Activated CD4-positive, alpha-beta T cell treated with anti-CD3 and anti-CD28 coated beads for 4 hours (primary cell): ENCODE measurements at places on chromosomes 4 and X.

GRCh38 chr4:82380344-82380743, 6.6 kb upstream of the HNRNPD start:
- DNase-seq, result no peak

- no peak for DNase-seq
These were observed 1.4 kb downstream of the MID1 start for GRCh38 chrX:10618961-10619360.

DNA sequence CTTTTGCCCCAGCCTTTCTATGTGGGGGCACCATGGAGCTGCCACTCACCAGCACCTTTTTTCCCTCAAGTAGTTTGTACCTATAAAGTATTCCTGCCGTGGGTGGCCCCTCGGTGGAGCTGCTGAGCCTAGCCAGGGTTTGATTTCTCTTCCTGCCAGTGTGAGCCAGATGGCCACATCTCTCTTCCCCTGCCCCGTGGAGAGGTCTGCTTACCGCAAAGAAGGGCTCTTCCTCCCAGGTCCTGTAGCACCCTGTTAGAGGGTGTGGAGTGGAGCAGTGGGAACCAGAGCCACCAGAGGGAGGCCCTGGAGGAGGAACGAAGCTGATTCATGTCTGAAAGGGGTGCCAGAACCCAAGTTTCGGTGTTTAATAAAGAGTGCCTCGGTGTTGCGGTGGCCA, 95.4 kb downstream of the PTTG2 start:
- DNase-seq, result no peak

DNA sequence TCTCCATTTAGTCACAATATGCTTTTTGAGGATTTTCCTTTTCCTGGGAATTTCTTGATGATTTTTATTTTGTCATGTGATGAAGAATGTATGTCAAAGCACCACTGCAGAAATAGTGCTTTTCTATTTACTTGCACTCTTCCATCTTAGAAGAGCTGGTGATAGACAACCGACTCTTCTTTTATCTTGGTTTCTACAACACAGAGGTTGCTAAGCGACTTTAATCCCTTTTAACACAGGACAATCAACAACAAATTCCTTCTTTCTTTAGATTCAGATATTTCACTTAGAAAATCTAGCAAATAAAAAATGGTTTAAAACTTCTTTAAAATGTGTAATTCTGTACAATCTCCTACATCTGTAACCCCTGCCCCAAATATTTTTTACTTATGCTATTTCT, 34.6 kb downstream of the TET2 start:
- DNase-seq, result no peak

DNA sequence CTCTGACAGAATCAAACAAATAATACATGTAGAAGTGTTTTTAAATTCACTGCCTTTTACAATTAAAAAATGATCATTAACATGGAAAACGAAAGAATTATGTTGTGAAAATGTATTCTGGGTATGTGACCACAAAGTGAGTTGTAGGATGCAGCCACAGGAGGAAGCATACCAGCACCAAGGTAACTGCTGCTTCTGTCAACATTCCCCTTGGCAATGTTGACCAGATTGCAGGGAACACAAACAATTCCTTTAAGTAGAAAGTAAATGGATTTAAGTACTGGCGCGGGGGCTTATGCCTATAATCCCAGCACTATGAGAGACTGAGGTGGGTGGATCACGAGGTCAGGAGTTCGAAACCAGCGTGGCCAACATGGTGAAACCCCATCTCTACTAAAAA, 1877.9 kb upstream of the PCDH7 start:
- no peak for DNase-seq

DNA sequence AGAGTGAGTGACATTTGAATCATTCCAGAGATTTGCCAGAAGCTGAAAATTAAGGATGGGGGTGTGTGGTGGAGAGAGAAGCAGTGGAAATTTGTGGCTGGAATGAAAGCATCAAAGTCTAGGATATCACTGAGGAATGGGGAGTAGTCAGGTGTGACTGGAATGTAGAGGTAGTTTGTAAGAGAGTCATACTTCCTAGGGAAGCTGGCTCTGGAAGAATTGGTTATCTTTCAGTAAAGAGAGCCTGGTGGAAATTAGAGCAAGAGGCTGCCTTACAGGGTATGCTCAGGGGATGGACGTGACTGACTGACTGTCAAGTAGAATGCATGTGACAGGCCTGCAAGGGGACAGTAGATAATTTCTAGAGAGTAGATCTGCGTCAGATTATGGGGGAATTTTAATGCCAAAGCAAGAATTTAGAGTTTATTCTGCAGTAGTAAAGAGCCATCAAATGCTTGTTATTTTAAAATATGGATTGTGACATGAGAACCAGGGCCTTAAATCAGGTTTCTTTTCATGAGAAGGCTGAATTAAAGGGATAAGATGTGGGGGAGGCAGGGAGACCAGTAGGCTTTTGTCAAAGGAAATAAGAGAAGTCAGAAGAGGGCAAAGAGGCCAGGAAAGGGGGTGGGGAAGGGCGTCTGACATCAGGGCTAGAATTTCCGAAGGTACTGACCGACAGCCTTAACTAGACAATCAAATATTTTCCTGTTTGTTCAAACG, 109.9 kb downstream of the AFF1 start:
- DNase-seq, result no peak

- no peak for DNase-seq
These were observed 49.8 kb upstream of the PRSS48 start for GRCh38 chr4:151227172-151227571.

- DNase-seq, result no peak
These were observed 83.5 kb upstream of the SPIN4 start for GRCh38 chrX:63434665-63435064.

GRCh38 chr4:3683077-3683743, 83.0 kb upstream of the ADRA2C start:
- DNase-seq, result no peak

DNA sequence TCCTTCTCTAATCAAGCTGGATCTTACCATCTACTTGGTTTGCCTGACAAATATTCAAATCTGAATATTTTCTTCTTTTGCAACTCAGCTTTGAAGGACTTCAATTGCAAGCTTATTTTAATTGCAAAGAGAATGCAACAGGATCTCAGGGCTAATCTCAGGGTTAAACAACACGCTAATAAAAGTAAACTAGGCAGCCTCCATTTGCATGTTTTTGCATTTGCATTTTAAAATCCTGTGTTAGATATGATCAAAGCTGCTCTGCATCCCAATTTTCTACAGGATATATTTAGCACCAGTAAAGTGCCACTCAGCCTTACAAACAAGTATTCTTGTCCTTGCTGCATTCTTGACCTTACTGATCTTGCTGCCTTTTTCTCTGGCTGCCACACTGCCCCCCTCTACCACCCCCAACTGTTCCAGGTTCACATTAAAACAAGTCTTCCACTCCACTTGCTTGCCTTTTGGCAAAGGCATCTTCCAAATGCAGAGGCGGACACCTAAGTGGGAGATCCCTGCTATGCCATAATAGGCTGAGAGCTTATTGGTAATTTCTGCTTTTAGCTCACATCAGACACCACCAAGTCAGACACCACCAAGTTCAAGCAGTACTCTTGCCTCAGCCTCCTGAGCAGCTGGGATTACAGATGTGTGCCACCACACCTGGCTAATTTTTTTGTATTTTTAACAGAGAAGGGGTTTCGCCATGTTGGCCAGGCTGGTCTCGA, 48.1 kb downstream of the GPRIN3 start:
- DNase-seq, result no peak

- no peak for DNase-seq
These were observed 96.1 kb downstream of the MAMLD1 start for GRCh38 chrX:150459196-150459595.

GRCh38 chr4:114827651-114828050, 229.0 kb downstream of the UGT8 start:
- DNase-seq, result no peak

- DNase-seq, result no peak
These were observed 4.0 kb upstream of the NEUROG2 start for GRCh38 chr4:112519689-112520597.

- DNase-seq, result no peak
These were observed 8.9 kb upstream of the NAP1L5 start for GRCh38 chr4:88706574-88706973.

GRCh38 chr4:7831330-7831729, 108.3 kb downstream of the AFAP1 start:
- peak; percentile 35 for DNase-seq

GRCh38 chr4:35525192-35525978, 718.9 kb downstream of the ARAP2 start:
- DNase-seq, result no peak

DNA sequence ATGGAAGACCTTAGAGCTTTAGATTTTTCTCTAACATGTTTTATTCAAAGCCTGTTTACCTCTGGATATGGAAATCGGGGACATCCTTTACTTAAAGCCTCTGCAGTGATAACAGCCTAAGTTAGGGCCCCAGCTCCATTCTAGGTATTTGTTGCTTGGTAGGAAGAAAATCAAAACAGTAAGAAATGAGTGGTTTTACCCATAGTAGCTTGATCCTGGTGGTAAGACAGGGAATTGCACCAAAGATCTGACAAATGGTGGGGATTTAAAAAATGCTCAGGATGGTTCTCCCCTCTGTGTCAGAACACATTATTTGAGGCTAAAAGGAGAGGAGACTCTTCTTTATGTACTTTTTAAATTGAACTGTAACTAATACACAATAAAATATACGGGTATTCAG, 52.4 kb downstream of the AFF2 start:
- DNase-seq, result no peak

DNA sequence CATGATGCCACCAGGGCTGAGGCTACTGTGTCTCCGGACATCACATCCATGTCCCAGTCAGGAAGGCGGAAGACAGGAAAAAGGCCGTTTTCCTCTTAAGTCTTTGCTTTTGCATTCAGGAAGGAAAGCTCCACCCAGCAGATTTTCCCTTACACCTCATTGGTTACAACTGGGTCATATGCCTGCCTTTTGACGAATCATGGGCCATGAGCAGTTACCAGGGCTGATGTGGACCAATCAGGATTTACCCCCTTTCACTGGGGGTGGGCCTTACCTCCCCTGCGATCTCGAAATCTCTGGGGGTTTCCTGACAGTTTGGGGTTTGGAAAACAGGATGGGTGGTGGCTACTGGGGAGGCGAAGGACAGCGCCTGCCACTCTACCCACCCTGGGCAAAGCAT, 52.5 kb upstream of the GRPEL1 start:
- no peak for DNase-seq

DNA sequence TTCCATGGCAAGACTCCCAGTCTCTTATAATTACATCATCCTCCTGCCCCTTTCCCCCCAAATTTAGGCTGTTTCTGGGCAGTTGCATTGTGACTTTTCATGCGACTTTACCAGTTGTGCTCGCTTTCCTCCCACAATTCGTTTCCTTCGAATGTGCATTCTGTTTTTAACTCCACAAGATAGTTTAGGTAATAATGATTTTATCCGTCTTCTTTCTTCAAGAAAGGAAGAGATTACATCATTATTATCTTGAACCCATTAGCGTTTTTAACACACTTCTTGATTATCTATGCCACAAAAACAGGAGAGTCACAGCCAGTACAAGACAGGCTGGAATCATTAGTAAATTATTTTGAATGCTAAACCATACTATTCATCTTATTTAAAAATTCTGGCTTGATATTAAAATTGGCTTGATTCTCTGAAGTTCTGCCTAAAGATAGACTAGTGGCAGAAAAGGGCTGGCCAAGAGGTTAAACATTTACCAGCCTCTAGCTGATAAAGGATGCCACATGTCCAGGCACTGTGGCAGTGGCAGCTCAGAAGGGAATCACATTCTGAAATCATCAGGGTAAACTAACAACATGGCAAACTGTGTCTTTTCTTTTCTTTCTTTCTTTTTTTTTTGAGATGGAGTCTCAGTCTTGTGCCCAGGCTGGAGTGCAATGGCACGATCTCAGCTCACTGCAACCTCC, 19.7 kb upstream of the PLA2G12A start:
- no peak for DNase-seq

DNA sequence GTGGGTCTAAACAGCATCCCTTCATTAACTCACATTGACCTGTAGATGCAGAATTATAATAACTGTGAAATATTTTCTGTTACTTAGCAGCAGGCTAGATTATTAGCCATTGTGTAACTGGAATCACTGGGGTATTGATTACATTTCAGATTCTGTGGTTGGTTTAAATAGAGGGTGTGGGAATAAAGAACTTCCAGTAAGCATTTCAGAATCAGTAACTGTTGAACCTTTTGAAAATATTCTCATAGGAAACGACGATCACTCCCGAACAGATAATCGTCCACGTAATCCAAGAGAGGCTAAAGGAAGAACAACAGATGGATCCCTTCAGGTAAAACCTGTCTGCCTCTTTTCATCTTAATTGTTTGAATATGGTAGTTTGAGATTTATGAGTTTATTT, 33.6 kb downstream of the FMR1 start:
- no peak for DNase-seq

GRCh38 chrX:12977761-12978204, 2.9 kb downstream of the TMSB4X start:
- no peak for DNase-seq

DNA sequence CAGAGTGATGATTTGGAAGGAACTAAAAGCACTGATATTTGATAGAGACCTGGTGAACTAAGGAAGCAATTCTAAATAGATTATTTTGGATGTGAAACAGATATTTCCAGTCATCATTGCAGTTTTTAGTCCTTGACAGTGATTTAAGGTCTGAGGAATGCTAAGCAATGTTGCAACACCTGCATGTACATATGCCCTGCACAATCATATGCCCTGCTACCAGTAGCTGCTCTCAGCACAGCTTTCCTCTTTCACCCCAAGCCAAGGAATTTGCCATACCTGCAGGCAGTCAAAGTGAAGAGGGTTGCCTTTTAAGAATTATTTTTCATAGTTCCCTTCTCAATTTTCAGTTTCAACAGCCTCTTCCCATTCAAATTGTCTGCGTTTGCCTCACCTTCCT, 8.7 kb upstream of the FAM47A start:
- no peak for DNase-seq

DNA sequence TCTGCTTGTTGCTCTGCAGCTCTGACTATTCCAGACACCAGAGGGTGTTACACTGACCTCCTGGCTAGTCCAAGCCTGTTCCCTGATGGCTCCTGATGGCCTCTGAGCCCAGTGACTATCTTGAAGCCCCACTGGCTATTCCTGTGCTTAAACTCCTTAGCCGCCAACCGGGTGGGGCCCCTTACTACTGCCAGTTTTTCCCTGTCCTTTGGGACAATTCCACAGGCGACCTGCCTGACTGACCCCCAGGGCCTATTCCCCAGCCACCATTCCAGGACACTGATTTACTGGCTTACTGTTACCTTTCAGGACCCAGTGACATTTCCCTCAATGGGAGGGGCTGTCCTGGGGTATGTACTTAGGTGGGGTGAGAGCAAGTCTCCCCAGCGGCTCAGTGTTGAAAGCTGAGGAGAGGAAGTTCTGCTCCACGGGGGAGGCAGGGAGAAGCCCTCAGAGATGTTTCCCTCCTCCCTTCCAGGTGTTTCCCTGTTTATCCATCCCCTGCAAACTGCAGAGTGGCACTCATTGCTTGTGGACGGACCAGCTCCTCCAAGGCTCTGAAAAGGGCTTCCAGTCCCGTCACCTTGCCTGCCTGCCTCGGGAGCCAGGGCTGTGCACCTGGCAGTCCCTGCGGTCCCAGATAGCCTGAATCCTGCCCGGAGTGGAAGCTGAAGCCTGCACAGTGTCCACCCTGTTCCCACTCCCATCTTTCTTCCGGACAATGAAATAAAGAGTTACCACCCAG, 4.0 kb downstream of the TIMP1 start:
- no peak for DNase-seq
